ENCODE measurements at places on chromosomes 16 and 17.
A peak's percentile ranks its signal among the peaks of the same experiment; 100 is the strongest.

DNA sequence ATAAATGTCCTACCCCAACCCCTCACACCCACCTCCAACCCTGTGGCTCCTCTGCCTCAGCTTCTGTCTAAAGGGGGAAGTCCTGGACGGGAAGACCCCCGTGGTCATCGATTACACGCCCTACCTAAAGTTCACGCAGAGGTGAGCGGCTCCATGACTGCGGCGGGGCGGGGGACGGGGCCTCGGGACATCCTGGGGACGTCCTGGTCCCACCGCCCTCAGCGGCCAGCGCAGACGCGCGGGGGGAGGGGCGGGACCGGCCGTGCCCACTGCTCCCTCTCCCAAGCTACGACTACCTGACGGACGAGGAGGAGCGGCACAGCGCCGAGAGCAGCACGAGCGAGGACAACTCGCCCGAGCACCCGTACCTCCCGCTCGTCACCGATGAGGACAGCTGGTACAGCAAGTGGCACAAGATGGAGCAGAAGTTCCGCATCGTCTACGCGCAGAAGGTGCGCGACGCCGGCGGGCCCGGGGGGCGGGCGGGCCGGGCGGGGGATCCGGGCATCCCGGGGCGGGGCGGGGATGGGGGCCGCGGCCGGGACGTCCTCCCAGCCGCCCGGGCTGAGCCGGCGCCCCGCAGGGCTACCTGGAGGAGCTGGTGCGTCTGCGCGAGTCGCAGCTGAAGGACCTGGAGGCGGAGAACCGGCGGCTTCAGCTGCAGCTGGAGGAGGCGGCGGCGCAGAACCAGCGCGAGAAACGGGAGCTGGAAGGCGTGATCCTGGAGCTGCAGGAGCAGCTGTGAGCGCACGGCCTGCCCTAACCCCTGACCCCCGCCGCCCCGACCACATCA lies 6.7 kb downstream of the RUNDC3A start:
- no peak for DNase-seq

- DNase-seq: no peak
Measured at GRCh38 chr17:64492481-64493109, 4.3 kb downstream of the POLG2 start.

- no peak for DNase-seq
Measured at GRCh38 chr17:18917506-18918032, 34.4 kb upstream of the SLC5A10 start.

- no peak for DNase-seq
Measured at GRCh38 chr16:10182222-10183053, at the start of gene GRIN2A. GRIN2A (minus strand) TSS chr16:10182428; CDS start chr16:10180411, 2,017 bp downstream.

- no peak for DNase-seq
Measured at GRCh38 chr16:84367297-84367680, 1.0 kb upstream of the ATP2C2 start.

- DNase-seq: peak; percentile 45
Measured at GRCh38 chr17:77465358-77466041, 324.7 kb downstream of the SEC14L1 start.

DNA sequence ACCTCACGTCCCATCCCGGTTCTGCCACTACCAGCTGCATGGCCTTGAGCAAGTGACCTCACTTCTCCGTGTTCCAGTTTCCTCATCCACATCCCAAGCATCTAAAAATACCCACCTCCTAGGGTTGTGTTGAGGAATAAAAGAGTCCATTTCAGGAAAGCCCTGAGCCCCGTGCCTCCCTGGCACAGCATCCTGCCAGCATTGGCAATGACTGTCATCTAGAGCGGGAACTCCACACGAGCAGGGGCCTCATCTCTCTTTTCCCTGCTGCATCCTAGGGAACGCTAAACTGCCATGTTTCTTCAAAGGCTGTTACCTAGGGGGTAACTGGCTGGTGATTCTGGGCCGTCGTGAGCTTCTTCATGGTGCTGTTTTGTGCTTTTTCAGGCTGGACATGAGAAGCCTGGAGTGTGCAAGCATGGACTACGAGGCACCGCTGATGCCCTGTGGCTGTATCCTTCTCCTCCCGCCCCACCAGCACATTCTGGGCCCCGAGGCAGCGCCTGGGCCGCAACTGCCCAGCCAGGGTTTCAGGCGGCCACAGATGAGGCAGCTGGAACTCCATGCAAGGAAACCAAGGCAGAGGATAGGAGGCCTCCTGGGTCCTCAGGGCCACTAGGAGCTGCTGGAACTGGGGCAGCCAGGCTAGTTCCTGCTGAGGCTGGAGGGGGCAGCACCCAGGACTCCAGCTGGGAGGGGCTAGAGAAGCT lies 221.4 kb downstream of the KATNIP start:
- DNase-seq: no peak

DNA sequence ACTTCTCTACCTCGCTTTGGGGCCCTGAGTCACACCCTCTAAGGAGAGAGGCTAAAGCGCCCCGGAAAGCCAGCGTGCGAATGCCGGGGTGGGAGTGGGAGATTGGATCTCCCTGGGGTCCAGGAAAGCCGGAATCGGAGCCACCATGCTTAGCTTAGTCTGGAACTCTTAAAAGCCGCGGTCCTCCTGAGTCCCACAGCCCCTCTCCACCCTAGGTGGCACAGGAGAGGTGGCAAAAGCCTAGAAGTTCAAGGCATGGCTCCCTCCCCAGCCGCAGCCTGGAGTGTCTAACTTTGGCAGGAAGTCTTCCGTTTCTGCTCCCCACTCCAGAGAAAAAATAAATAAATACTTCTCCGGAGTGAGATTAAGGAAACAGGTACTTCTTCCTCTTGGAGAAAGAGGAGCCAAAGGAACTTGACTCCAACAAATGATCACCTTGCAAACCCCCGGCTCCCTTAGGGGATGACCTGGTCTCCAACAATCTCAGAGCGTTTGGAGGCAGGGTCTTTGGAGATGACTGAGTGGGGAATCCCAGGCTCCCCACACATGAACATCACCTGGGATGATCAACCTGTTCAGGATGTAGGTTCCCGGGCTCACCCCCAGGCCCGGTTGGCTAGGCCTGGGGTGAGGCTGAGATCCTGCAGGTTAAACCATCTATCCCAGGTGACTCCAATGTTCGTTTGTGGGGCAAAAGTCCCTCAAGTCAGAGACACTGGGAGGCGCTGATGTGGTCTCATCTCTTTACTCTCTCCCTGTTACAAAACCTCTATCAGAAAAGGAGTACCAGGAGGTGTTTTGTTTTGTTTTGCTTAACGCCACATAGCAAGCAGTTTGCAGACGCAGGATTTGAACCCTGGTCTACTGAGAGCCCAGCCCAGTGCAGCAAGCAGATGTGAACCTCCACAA lies 2.9 kb downstream of the CIITA start:
- no peak for DNase-seq

- DNase-seq: no peak
Measured at GRCh38 chr17:70668938-70669778, 499.8 kb downstream of the KCNJ2 start.

- DNase-seq: no peak
Measured at GRCh38 chr17:21213638-21214014, 335 bp downstream of the TMEM11 start.

DNA sequence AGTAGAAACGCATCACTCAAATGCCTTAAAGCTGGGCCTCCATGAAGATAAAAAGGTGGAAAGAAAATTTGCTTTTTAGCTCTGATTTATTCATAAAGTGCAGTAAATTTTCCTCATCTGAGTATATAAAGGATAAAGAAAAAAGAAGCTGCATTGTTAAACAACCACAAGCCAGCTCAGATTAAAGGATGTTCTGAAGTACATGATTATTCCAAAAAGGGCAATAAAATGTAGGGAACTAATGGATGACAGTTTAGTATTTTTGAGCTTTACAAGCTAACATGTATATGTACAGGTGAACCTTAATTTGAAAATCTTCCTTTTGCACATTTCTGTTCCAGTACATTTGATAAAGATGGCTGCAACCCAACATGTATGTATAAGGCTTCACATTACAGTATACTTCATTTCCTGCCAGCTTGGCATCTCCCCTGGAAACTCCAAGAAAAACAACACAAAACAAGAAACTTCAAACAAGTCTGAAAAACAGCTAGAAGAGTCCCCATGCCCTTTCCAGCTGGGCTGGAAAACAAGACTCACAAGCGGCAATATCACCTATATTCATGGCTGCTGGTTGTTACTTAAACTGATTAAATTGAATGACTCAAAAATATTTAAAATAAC lies 225.7 kb downstream of the CEP112 start:
- DNase-seq: no peak

DNA sequence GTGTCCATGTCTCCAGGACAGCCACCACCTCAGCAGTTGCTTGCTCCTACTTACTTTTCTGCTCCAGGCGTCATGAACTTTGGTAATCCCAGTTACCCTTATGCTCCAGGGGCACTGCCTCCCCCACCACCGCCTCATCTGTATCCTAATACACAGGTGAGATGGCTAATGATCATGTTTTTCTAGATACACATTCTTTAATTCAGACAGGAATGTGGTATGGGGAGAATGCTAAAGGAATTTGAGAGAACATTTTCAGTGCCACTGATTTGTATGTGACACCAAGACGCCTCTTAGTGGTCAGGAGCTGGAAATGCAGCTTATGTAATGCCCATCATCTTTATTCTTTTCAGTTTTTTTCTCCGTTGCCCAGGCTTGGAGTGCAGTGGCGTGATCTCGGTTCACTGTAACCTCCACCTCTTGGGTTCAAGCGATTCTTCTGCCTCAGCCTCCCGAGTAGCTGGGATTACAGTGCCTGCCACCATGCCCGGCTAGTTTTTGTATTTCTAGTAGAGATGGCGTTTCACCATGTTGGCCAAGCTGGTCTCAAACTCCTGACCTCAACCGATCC lies 8.9 kb upstream of the RAPGEFL1 start:
- DNase-seq: no peak

GRCh38 chr17:67574658-67575293 lies 143.0 kb upstream of the NOL11 start:
- no peak for DNase-seq

- no peak for DNase-seq
Measured at GRCh38 chr17:1351275-1351674, 48.7 kb downstream of the YWHAE start.

- DNase-seq: no peak
Measured at GRCh38 chr16:89102041-89102471, 8.4 kb downstream of the ACSF3 start.

GRCh38 chr16:57138281-57138935 lies 46.0 kb downstream of the CPNE2 start:
- DNase-seq: no peak

DNA sequence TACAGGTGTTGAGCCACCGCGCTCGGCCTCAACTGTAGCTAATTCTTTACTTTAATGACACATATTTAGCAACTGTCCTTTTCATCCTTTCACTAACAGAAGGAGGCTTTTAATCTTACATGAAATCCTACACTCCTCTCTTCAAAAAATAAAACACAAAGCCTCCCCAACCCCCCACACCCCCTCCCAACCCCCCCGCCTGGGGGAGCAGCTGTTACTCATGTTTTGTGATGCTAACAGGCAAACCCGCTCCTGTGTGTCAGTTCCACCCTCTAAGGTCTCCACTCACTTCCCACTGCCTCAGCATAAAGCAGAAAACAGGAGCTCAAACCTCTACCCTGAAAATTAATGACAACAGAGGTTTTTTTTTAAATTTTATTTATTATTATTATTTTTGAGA lies 55.4 kb upstream of the SLC25A19 start:
- DNase-seq: peak; percentile 7

DNA sequence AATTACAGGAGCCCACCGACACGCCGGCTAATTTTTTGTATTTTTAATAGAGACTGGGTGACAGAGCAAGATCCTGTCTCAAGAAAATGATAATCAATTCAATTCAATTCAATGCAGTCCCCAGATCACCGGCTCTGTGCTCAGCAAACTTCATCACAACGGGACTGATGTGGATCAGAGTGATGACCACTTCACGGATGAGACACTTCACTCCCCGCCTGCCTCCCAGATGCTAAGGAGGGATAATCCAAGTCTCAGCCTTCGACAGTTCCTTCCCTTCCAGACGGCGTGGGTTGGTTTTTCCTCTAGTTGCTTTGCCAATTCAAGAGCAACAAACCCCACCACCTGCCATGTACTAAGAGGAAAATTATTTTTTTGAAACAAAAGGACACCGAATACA lies 93.8 kb downstream of the ZDHHC7 start:
- DNase-seq: no peak

DNA sequence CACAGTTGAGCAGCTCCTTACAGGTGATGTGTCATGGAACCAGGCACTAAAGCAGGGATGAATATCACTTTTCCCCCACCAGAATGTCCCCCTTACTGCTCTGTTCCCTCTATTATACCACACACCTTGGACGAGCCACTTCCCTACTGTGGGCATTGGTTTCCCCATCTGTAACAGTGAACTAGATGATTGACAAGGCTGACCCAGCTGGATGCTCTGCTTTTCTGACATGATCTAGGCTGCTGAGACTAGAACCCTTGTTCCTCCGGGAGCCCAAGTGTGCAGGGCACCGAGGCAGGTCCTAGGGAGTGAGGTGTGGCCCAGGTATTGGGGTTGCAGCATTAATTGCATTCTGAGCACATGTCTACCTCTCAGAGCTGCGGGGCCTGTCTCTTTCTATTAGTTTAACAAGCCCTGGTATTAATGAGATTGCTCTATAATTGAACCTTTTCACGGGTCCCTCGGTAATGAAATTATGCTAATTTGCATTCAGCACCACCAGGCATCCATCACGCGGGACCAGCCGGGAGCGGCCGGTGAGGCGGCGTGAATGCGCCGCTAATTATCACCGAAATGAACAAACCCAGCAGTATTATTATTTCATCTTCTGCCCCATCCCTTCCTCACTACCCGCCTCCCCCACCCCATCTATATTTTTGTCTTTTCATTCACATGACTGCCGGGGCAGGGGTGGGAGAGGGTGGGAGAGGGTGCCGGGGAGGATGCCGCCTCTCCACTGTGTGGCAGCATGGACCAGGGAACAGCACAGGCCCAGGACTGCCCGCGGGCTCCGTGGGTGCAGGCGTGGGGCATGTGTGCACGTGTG lies 121.1 kb downstream of the CYLD start:
- no peak for DNase-seq

DNA sequence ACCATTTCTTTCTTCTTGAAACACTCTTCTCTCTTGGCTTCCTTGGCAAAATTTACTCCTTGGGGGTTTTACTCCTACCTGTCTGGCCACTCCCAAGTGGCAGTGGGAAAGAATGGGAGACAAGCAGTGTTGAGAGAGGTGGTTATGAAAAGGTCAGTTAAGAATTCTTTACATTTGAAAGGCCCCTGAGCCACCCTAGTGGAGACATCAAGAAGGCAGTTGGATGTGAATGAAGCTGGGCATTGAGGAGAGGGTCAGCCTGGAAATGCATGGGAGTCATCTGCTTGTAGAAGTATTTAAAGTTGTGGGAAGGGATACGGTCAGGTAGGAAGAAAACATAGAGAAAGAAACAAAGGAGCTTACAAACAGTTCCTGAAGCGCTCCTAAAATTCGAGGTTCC lies 42.3 kb upstream of the CCNF start:
- no peak for DNase-seq

DNA sequence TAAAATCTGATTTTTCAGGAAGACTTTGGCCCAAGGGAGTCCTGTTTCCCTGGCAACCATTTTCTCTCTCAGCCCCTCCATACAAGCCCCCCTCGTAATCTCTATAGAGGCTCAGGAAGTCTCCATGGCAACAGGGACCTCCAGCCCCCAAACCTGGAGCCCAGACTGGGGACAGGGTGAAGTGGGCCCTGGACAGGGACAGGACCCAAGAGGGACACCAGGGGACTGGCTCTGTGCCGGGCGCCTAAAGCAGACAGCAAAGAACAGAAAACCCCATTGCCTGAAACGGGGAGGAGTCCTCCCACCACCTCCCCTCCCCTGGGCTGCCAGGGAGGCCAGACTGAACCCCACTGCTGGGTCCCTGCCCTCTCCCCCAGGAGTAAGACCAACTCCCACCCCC lies 40.6 kb downstream of the CPNE2 start:
- DNase-seq: no peak

GRCh38 chr17:77329741-77330531 lies 189.2 kb downstream of the SEC14L1 start:
- no peak for DNase-seq

Data from effector CD8-positive, alpha-beta T cell (primary cell).